NCI-H1105 treated with DMSO at 0.1 percent for 48 hours (cell line): ENCODE measurements at places on chromosomes 3 and 15.

GRCh38 chr3:46542801-46543201, 23.3 kb downstream of the LRRC2 start:
- no peak for DNase-seq

GRCh38 chr3:126135406-126136076, 44.8 kb downstream of the ALDH1L1 start:
- no peak for DNase-seq

GRCh38 chr3:71713041-71713440, 12.2 kb downstream of the EIF4E3 start:
- peak; percentile 95 for DNase-seq

DNA sequence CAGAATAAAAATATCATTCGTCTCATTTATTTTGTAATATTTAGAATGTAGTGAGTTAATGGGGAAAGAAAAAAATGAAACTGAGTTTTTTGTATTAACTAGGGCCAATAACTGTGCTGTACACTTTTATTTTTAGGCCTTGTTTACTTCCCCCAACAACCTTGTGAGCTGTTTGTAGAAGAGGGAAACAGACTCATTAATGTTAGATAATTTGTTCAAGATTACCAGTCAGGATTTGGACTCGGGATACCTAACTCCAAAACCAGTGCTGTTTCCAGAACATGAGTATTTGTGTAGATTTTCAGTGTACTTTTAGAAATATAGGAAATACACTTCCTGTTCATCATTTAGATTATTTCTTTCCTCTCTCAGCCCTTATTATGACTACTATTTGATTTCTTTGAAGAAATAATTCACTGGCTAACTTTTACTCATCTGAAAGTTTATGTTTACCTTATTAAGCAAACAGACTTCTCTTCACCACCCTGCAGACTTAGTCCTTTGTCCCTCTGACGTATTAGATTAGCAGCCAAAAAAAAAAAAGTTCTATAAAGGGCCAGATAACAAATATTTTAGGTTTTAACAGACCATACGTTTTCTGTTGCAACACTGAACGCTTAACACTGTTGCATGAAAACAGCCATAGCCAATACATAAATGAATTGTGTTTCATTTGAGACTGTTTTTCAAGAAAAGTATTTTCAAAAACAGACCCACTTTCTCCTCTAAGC, 192.5 kb upstream of the CGNL1 start:
- no peak for DNase-seq

DNA sequence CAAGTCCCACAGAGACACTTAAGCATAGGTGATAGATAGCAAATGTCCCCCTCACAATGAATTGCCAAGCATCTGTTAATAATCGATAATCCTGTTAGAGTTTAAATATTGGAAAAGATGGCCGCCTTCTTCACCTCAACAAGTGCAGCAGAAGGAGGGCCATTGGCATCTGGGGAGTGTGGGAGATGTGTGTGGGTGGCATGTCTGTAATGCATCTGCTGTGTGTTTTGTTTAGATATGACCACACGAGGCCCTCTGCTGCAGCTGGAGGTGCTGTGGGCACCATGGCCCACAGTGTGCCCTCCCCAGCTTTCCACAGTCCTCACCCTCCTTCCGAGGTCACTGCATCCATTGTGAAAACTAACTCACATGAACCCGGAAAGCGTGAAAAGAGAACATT, 12.9 kb downstream of the MKRN2 start:
- no peak for DNase-seq

DNA sequence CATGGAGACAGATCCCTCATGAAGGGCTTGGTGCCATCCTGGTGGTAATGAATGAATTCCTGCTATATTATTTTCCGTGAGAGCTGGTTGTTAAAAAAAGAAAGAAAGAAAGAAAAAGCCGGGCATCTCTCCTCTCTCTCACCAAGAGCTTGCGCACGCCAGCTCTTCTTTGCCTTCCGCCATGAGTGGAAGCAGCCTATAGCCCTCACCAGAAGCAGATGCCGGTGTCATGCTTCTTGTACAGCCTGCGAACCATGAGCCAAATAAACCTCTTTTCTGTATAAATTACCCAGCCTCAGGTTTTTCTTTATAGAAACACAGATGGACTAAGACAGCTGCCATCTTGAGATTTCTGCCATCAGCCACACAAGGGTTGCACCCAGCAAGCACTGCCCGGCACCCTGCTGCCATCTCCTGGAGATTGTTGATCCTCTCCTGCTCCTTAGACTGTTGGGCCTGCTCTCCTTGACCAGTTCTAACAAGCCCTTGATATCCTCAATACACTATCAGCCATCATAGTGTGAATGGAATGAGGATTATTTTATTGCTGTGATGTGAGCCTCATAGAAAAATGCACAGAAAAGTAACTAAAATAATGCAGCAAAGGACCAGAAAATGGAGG, 3.5 kb upstream of the AHSG start:
- DNase-seq: no peak

DNA sequence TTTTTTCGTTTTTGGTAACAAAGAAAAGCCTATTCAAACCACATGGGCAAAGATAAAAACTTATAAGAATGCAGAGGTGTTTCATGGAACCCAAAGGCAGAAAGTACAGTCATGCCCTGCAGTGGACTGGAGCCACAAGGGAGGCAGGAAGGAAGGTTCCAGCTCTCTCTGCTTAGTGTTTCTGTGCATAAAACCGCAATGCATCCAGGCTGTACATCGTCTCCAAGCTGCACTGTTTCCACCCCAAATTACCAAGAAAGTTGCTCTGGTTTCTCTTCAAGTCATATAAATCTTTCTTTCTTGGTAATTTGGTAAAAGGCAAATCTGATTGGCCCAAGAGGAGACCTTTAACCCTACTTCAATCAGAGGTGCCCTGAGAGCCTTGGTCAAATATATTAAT, 15.8 kb downstream of the TRAT1 start:
- DNase-seq: no peak

- DNase-seq: no peak
Measured at GRCh38 chr3:143699424-143699823, 148.8 kb downstream of the SLC9A9 start.

GRCh38 chr15:76293361-76293760, 17.9 kb downstream of the ETFA start:
- no peak for DNase-seq

DNA sequence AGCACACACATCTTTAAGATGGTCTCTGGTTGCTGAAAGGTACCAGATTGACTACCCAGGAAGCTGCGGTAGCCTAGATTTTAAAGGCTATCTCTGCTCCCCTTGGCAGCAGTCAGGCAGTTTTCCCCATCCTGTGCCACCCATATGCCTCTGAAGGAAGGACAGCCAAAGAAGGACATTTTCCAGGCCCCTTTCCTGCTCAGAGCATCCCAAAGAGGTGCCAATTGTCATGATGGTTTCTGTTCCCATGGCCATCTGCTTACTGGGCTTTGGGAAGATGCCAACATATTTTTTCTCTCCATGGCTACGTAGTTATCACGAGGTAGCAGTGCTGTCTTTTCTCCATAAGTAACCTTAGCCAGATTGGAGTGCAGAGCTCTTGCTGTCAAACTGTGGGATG, 39.7 kb downstream of the UNC13C start:
- DNase-seq: no peak

GRCh38 chr3:34264337-34265041, 466.1 kb downstream of the PDCD6IP start:
- no peak for DNase-seq

DNA sequence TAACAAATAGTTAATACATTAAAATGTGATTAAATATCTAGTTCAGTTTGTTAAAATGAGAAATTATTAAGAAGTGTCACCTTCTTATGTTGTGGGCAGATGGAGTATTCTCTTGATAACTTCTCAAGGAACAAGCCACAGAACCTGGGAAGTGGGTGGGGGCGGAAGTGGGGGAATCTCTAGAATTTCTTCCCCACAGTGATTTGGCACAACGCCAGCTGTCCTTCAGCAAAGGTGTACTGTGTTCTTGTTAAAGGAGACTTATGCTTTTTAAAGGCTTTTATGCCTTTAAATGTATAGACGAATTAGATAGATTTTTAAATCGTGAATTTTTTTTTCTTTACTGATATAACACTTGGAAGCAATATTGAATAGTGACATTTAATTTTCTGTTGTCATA, 42.4 kb downstream of the SEC22A start:
- no peak for DNase-seq

DNA sequence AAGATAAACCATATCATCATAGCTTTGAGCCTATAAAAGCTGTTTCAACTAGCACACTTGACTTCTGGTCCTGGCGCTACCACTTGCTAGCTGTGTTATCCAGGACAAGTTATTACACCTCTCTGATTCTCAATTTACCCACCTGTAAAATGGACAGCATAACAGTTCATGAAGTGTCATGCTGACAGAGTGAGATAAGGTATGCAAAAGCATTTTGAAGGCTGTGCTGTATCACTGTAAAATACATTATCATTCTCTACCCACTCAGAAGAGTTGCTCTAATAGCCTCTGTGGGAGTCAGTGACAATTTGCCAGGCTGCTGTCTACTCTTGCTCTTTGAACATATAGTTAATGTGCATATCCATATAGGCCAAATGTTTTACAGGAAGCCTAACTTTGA, 93.0 kb downstream of the SSR3 start:
- no peak for DNase-seq

GRCh38 chr3:174125267-174125824, 727.8 kb downstream of the NLGN1 start:
- DNase-seq: peak; percentile 81

DNA sequence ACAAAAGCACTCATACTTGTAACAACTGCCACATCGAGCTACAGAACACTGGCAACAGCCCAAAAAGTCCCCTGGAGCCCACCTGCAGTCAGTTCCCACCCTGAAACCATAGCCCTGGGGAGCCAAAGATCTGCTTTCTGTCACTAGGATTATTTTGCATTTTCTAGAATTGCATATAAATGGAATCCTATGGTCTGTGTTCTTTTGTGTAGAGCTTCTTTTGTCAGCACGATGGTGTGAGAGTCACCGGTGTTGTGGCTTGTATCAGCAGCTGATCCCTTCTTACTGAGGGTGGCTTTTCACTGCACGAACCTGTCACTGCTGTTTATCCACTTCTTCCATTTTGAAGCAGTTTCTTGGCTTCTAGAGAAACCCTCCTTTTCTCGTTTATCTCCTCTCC, 60.1 kb upstream of the PRR23E start:
- DNase-seq: peak; percentile 25

- no peak for DNase-seq
Measured at GRCh38 chr3:155325263-155325835, 31.9 kb upstream of the STRIT1 start.

GRCh38 chr15:66563566-66564110, 2.2 kb downstream of the LCTL start:
- DNase-seq: no peak

GRCh38 chr3:62585861-62586260, 212.5 kb upstream of the FEZF2 start:
- no peak for DNase-seq

DNA sequence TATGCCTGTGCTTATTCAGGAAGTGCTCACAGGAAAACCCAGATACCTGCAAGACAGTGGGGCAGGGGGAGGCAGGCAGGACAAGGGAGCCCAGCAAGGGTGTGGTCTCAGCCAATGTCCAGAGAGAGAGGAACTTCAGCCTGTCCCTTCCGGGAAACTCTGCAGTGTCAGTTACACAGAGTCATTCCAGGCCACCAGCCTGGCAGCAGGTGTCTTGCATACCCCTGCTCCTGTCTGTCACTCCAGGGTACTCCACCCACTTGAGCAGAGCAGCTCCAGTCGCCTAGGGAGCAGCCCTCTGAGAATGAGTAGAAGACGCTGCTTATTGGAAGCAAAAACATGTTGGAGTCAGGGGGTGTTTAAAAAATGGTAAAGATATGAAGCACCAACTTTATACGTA, 431.2 kb upstream of the RGMA start:
- DNase-seq: no peak

- peak; percentile 69 for DNase-seq
Measured at GRCh38 chr3:138775254-138775595, 59.5 kb downstream of the PIK3CB start.

GRCh38 chr15:25051399-25052154, 96.8 kb downstream of the SNRPN start:
- no peak for DNase-seq

- peak; percentile 42 for DNase-seq
Measured at GRCh38 chr3:141878817-141879216, 2.4 kb downstream of the ATP1B3 start.

DNA sequence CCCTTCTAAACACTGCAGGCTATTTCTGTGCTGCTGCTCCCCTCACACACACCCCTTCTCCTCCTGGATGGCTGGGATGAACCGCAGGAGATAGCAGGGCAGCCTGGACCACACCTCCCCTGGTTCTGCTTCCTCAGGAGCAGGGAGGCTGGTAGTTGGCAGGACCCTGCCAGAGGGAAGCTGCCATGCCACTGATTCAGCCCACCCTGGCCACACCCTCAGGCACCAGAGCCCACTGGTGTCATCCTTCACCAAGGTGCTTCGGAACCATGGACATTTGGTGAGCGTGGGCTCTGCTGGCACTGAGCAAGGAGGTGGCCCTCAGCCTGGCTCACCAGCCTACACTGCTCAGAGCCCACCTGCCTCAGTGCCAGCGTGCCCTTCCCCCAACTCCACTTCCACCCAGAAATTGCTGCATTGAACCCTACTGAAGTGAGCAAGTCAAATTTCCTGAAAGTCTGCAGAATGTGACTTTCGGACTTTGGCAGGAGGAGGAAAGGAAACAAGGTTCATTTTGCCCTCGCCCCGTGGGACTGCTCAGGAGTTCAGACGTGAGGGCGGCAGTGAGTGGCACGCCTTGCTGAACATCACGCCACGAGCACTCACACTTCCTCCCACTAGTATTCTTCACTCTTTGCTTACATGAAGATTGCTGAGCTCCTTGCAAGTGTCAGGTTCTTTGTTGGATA, 26.3 kb downstream of the BMF start:
- no peak for DNase-seq

- DNase-seq: no peak
Measured at GRCh38 chr15:98147415-98147814, 186.9 kb downstream of the ARRDC4 start.
